ENCODE measurements at places on chromosomes 2 and 18. TPM values are rescaled to one million over a fixed set of nuclear protein-coding genes. Genes with fewer than 3 reads are reported as not detected.

DNA sequence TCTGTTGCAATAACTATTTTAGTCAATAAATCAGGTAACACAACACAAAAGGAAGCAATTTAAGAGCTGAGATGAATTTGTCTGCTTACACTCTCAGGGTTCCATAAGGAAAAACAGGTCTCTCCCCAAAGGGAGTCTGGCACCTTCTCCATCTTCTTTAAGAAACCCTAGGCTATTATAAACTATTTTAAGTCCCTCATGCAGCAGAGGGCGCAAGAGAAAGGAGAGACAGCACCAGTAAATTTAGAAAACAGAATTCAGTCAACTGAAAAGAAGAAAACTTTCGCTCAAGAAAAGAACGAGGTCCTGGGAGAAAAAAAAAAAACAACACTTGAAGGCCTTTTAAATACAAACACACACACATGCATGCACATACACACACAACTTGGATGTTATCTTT is 19.1 kb downstream of the SULT1C4 start:
- H3K4me1 ChIP-seq = no peaks in the 10 kb centered on the region
- H3K27ac ChIP-seq = no peak overlapping the region
- peak; percentile 60 for DNase-seq
- peaks cover 5% of the 10 kb centered on the region for H3K27me3 ChIP-seq
- H3K4me3 ChIP-seq = no peak overlapping the region

GRCh38 chr2:171244970-171245782 is 84.5 kb upstream of the TLK1 start:
- no peaks in the 10 kb centered on the region for H3K27me3 ChIP-seq
- H3K4me1 ChIP-seq = peaks cover 43% of the 10 kb centered on the region
- H3K27ac ChIP-seq = no peak overlapping the region
- no peak overlapping the region for H3K4me3 ChIP-seq
- H3K36me3 ChIP-seq = peaks cover 10% of the 10 kb centered on the region
- no peak for DNase-seq

GRCh38 chr18:51401912-51402311 is 204.4 kb upstream of the MEX3C start:
- H3K4me3 ChIP-seq = no peak overlapping the region
- no peaks in the 10 kb centered on the region for H3K4me1 ChIP-seq
- no peak overlapping the region for H3K27ac ChIP-seq
- H3K36me3 ChIP-seq = no peaks in the 10 kb centered on the region

- no peak for DNase-seq
- no peak overlapping the region for H3K27ac ChIP-seq
- H3K4me1 ChIP-seq = no peaks in the 10 kb centered on the region
- no peaks in the 10 kb centered on the region for H3K36me3 ChIP-seq
Observed at GRCh38 chr2:181988154-181988924, 2.7 kb downstream of the PPP1R1C start.

The CCDC102B gene
- total RNA-seq = 1.1 TPM

DNA sequence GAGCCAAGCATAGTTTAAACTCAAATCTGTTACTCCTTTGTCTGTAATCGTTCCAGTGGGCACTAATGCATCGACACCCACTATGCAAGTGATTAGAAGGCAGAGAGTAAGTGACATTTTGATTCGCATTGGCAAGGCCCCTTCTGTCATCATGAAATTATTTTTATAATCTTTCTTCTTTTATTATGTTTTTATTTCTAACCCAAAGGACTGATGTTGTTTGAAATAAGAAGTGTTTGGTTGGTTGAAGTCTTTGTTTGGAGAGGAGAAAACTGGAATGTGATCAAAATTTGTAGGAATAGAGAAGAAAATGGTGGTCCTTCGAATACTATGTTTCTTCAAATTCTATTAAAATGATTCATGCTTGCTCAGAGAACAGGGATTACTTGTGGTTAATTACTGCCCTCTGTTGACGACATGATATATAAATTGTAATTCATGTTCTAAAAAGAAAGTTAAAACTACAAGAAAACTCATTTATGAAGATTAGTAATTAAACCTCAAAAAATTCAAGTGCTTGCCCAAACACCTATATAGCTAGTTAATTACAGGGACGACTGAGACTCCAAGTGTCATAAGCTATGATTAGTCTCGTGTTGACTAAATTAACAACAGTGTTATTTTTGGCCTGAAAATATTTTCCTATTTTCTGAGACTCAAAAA is 26.4 kb upstream of the TFPI start:
- H3K4me1 ChIP-seq = peaks cover 4% of the 10 kb centered on the region
- no peaks in the 10 kb centered on the region for H3K36me3 ChIP-seq
- peaks cover 3% of the 10 kb centered on the region for H3K27me3 ChIP-seq
- H3K4me3 ChIP-seq = no peak overlapping the region
- DNase-seq = no peak

- no peak for DNase-seq
- H3K4me1 ChIP-seq = peaks cover 6% of the 10 kb centered on the region
- peaks cover 9% of the 10 kb centered on the region for H3K36me3 ChIP-seq
- H3K4me3 ChIP-seq = no peak overlapping the region
- H3K27ac ChIP-seq = no peak overlapping the region
Observed at GRCh38 chr2:15200581-15200980, 360.6 kb downstream of the NBAS start.

DNA sequence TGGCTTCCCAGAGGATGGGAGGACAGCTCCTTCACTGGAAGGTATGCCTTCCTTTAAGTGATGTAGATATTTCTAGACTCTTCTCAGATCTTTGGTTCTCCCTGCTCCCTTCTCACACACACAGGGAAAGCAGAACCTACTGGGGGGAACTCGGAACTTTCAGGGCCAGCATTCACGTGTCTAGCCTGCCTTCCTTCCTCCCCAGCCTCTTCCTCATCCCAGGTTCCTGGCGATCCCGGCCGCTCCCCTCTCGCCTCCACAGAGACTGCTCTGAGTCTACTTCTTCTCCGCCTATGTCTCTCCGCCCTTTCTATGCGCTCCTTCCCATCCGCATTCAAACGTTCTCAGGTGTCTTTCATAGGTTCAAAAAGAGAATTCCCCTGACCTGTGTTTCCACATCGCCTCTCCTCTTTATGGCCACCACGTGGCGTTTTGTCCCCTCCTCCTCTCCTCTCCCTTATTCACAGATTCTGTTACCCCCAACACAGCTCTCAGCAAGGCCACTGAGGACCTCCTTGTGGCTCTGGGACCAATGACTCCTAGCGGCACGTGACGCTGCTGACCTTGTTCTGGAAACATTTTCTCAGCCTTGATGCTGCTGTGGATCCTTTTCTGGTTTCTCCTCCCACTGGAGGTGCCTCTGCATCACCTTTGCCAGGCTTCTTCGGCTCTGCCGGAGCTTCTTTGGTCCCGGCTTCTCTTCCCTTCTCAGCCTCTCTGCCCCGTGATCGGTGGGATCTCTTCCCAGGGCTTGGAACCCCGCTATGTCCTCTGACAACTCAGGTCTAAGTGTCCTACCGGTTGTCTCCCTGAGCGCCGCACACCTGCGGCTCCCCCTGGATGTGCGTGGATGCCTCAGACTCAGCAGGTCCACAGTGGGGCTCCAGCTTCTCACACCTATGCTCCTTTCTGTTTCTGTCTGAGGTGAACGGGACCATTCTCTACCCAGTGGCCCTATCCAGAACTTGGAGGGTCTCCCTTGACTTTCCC is 77.5 kb downstream of the VAPA start:
- peaks cover 3% of the 10 kb centered on the region for H3K27me3 ChIP-seq
- no peaks in the 10 kb centered on the region for H3K4me1 ChIP-seq
- no peak overlapping the region for H3K27ac ChIP-seq
- H3K36me3 ChIP-seq = no peaks in the 10 kb centered on the region

- no peaks in the 10 kb centered on the region for H3K36me3 ChIP-seq
- no peaks in the 10 kb centered on the region for H3K27me3 ChIP-seq
- H3K4me3 ChIP-seq = no peak overlapping the region
- no peaks in the 10 kb centered on the region for H3K4me1 ChIP-seq
Observed at GRCh38 chr2:66766582-66766981, 331.7 kb downstream of the MEIS1 start.
